Large intestine (tissue), 12 donors: ENCODE measurements at places on chromosomes 6 and 20.
A peak's percentile ranks its signal among the peaks of the same experiment; 100 is the strongest.

GRCh38 chr20:62362590-62362940 lies 4.5 kb downstream of the LAMA5 start:
- peaks cover 48% of the 10 kb centered on the region for H3K4me1 ChIP-seq
- H3K27me3 ChIP-seq = peaks cover 4% of the 10 kb centered on the region
- H3K27ac ChIP-seq = no peak overlapping the region
- H3K36me3 ChIP-seq = peaks cover 11% of the 10 kb centered on the region
- no peak for DNase-seq

DNA sequence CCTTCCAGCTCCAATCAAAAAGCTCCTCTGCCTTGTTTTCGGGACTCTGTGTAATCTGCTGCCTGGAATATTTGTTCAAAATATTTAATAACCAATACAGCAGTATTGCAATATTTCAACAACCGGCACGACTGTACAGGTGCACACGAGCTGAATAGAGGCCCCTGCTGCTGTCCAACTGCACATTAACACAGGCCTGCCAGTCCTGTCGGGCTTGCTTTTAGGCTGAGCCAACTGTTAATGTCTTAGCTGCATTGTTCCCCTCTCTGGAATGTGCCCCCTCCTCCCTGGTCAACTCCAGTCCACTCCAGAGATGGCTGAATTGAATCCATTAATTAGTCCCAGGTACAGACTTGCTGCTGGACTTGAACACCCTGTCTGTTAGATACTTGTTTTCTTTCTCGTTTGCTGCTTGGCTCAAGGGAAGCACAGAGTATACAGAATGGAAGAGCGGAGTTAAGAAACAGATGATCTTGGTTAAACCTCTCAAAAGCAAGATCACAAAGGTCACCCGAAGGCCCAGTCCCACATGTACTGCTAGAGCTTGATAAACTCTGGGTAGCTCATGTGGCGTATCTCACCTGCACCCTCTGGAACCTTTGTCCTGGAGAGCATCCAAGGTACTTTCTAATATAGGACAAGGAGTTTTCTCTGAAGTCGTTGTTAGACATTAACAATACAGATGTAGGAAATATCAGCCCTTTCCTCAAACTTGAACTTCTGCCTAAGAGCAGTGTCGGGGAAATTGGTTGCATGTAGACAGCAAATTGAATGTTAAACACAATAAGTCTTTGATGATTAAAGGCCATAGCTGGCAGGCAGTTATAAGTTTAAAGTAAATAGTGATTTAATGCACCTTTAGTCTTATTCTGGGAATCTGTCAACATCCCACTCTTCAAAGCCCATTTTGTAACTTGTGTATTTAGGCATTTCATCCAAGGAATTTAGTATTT lies 31.9 kb downstream of the SHLD1 start:
- H3K27ac ChIP-seq = peak overlapping the region; percentile 52
- no peak overlapping the region for H3K4me3 ChIP-seq
- no peaks in the 10 kb centered on the region for H3K27me3 ChIP-seq
- DNase-seq = peak; percentile 56
- H3K36me3 ChIP-seq = peaks cover 11% of the 10 kb centered on the region
- peaks cover 43% of the 10 kb centered on the region for H3K4me1 ChIP-seq

GRCh38 chr6:30542404-30542725 lies 13.9 kb downstream of the GNL1 start:
- no peaks in the 10 kb centered on the region for H3K27me3 ChIP-seq
- no peak overlapping the region for H3K27ac ChIP-seq
- DNase-seq = no peak
- no peak overlapping the region for H3K4me3 ChIP-seq
- H3K36me3 ChIP-seq = peaks cover 22% of the 10 kb centered on the region

- no peaks in the 10 kb centered on the region for H3K4me1 ChIP-seq
- no peak overlapping the region for H3K4me3 ChIP-seq
- H3K27ac ChIP-seq = no peak overlapping the region
- H3K27me3 ChIP-seq = no peaks in the 10 kb centered on the region
- DNase-seq = peak; percentile 50
These were observed 320.8 kb downstream of the SOX4 start for GRCh38 chr6:21914121-21914973.

GRCh38 chr6:55636406-55637102 lies 57.6 kb upstream of the HMGCLL1 start:
- no peaks in the 10 kb centered on the region for H3K36me3 ChIP-seq
- DNase-seq = no peak
- H3K4me1 ChIP-seq = no peaks in the 10 kb centered on the region
- no peak overlapping the region for H3K4me3 ChIP-seq

GRCh38 chr6:73348550-73349204 lies 5.4 kb downstream of the DPPA5 start:
- H3K4me1 ChIP-seq = no peaks in the 10 kb centered on the region
- DNase-seq = no peak
- H3K4me3 ChIP-seq = no peak overlapping the region
- peaks cover 47% of the 10 kb centered on the region for H3K27me3 ChIP-seq

GRCh38 chr6:15527838-15528617 lies 134.8 kb downstream of the DTNBP1 start:
- no peaks in the 10 kb centered on the region for H3K27me3 ChIP-seq
- no peak overlapping the region for H3K4me3 ChIP-seq

DNA sequence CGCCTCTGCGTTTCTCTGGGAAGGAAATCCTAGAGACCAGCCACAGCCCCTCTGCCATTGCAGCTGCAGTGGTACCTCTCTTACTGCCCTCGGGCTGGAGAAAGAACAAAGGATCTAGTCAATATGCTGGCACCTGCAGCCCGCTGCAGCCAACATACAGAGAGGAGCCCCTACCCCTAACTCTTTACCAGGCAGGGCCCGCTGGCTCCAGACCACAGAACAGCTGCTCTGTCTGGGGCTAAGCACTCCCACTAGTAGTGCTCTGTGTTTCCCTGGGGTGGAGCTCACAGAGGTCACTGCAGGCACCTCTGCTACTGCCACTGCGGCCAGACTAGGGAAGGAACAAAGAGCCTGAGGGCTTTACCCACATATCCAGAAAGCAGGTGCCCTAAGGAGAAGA lies 93.8 kb upstream of the IMPG1 start:
- H3K27ac ChIP-seq = no peak overlapping the region
- no peak overlapping the region for H3K4me3 ChIP-seq
- no peaks in the 10 kb centered on the region for H3K27me3 ChIP-seq
- H3K36me3 ChIP-seq = no peaks in the 10 kb centered on the region
- H3K4me1 ChIP-seq = no peaks in the 10 kb centered on the region
- no peak for DNase-seq

DNA sequence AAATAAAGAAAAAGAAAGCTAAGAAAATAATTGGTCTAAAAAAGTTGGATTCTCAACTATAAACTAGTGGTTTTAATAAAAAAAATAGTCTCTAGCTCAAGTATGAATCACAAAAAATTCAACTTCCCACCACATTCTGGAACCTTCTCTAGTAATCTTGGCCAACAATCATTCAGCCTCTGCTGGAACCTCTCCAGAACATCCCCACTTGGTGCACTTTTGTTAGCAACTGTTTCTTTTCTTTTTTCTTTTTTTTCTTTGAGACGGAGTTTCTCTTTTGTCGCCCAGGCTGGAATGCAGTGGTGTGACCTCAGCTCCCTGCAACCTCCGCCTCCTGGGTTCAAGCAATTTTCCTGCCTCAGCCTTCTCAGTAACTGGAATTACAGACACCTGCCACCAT lies 35.7 kb downstream of the TXLNB start:
- no peaks in the 10 kb centered on the region for H3K4me1 ChIP-seq
- H3K36me3 ChIP-seq = no peaks in the 10 kb centered on the region
